ENCODE measurements at places on chromosomes 2 and 18.
A peak's percentile ranks its signal among the peaks of the same experiment; 100 is the strongest.

- H3K27ac ChIP-seq = peak overlapping the region; percentile 93
- H3K27me3 ChIP-seq = no peaks in the 10 kb centered on the region
- peaks cover 97% of the 10 kb centered on the region for H3K4me1 ChIP-seq
- DNase-seq = no peak
- no peaks in the 10 kb centered on the region for H3K36me3 ChIP-seq
Observed at GRCh38 chr18:55419132-55419946, 168.7 kb downstream of the TCF4 start.

DNA sequence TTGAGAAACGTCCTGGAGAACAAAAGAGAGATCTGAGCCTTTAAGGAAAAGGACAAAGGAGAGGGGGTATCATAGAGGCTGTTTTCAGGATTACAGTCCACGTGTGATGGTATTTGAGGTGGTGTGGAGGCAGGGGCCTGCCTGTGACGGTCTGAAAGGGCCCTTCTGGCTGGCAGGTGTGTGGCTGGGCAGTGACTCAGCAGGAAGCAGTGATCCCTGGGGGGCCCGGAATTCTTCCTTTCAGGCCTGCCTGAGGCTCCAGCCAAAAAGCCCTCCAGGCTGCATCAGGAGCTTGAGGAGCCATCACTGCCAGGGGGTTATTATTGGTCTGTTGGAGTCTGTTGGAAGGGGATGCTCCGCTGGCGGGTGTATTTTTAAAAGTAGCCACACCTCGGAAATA lies 97.2 kb upstream of the TMEM18 start:
- peak; percentile 66 for DNase-seq
- peaks cover 4% of the 10 kb centered on the region for H3K27me3 ChIP-seq
- peaks cover 42% of the 10 kb centered on the region for H3K4me1 ChIP-seq
- no peaks in the 10 kb centered on the region for H3K36me3 ChIP-seq

GRCh38 chr18:49548229-49548636 lies 13.6 kb upstream of the LIPG start:
- H3K4me1 ChIP-seq = peaks cover 15% of the 10 kb centered on the region
- no peak overlapping the region for H3K27ac ChIP-seq
- no peak for DNase-seq
- no peak overlapping the region for H3K4me3 ChIP-seq
- H3K36me3 ChIP-seq = peaks cover 20% of the 10 kb centered on the region

GRCh38 chr2:156476850-156477206 lies 40.6 kb downstream of the GPD2 start:
- H3K27ac ChIP-seq = peak overlapping the region; percentile 79
- H3K4me3 ChIP-seq = no peak overlapping the region
- H3K36me3 ChIP-seq = 0 out of 2 replicates have a peak, but pooled peaks cover 3% of the 10 kb centered on the region
- no peaks in the 10 kb centered on the region for H3K27me3 ChIP-seq
- DNase-seq = no peak

DNA sequence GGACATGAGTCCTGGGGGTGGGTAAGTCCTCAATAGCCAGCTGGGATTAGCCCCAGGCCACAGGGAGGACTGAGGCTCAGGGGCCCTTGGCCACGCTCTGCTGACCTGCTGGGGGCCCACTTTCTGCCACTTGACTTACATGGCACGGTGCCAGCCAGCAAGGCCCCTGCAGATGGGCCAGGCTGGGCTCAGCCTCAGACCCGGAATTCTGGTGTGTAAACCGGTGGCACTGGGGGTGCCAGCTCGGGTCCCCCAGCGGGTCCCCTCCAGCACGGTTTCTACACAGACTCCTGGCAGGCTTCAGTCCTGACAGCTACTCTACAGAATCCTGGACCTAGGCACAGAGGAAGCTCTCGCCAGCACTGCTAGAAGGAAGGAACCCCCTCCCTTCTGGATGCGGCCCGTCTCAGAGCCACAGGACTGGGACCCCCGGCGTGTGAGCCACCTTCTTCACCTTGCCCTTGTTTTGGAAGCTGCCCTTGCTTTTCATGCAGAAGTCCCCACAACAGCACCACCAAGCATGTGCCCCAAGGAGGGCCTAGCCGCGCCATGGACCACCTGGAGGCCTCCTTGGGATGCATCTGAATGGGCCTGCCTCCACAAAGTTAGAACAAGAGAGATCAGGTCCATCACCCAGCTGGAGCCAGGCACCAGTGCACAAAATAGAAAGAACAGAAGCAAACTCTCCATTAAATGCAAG lies 8.0 kb downstream of the HDAC4 start:
- peak overlapping the region; percentile 45 for H3K27ac ChIP-seq
- H3K4me1 ChIP-seq = peaks cover 26% of the 10 kb centered on the region
- peaks cover 9% of the 10 kb centered on the region for H3K36me3 ChIP-seq
- H3K4me3 ChIP-seq = no peak overlapping the region

DNA sequence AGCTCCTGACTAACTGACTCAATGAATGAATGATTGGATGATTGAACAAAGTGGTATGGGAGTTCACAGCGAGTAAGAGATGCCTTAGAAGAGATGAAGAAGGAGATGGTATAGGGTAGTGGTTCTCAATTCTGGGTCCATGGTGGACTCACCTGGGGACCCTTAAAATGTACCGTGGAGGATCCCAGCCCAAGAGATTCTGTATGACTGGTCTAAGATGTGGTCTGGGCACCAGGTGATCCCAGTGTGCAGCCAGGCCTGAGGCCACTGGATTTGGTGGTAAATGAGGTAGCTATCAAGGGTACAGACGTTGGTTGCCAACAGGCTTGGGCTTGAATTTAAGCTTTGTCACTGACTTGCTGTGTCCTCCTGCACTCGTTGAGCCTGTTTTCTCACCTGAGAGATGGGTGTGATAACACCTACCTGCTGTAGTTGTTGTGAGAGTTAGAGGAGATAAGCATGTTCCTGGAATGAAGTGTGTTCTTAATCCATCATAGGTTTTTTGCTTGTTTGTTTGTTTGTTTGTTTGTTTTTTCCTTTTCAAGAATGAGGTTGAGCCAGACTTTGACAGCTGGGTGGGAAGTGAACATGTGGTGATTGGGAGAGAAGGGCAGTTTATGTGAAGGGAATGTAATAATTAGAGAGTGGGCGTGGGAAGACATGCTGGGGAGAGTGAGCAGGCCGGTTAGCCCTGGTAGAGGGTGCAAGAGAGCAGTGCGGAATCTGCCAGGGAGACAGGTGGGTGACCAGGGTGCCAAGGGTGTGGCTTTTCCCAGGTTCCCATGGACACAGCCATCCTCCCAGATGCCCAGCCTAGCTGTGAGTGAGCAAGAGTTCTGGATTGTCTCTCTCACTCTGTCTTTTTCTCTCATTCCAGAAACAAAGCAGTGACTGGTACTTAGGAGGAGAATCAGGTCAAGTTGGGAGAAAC lies 31.4 kb upstream of the IL1B start:
- no peak overlapping the region for H3K4me3 ChIP-seq
- H3K36me3 ChIP-seq = peaks cover 40% of the 10 kb centered on the region
- no peak for DNase-seq

DNA sequence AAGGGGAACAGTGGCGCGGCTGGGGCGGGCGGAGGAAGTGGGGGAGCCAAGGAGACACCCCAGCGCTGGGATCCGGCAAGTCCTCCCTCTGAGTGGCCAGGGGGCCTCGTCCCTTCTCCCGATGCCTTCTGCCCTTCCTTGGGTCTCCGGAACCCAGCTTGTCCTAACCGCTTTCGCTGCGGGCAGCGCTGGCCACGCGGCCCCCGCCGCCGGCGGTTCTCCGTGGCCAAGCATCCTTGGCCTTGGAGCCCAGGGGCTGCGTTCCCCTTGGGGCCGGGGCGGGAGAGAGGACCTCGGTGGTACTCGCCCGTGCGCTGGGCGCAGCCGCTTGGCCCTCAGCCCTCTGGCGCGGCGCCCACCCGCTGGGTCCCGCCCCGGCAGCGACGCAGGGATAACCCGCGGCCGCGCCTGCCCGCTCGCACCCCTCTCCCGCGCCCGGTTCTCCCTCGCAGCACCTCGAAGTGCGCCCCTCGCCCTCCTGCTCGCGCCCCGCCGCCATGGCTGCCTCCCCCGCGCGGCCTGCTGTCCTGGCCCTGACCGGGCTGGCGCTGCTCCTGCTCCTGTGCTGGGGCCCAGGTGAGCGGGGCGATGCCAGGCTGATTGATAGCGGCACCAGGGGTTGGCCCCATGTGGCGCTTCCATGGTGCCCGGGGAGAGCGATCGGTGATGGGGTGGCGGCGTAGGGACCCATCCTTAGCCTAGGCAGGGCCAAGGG lies 128.7 kb downstream of the UXS1 start:
- no peaks in the 10 kb centered on the region for H3K36me3 ChIP-seq
- peaks cover 35% of the 10 kb centered on the region for H3K27me3 ChIP-seq

DNA sequence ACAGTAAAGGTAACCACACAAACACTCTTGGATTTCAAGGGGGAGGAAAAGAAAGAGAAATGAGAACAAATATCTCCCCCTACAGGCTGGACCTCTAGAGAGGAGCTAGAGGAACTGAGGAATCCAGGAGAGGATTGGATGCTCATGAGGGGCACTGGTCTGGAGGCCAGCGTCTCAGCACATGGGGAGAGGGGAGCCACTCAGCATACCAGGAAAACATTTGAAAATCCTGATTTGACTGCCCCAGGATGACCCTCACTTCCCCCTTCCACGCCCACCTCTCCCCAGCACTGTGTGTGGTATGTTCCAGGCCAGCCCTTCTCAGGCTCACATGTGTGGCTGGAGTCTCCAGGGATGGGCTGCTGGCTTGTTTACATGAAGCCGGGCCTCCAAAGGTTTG lies 396.8 kb upstream of the ID2 start:
- no peaks in the 10 kb centered on the region for H3K36me3 ChIP-seq
- H3K27me3 ChIP-seq = no peaks in the 10 kb centered on the region
- DNase-seq = no peak
- H3K4me3 ChIP-seq = no peak overlapping the region
- peak overlapping the region; percentile 67 for H3K27ac ChIP-seq
